ENCODE measurements at places on chromosomes 16 and 17.

DNA sequence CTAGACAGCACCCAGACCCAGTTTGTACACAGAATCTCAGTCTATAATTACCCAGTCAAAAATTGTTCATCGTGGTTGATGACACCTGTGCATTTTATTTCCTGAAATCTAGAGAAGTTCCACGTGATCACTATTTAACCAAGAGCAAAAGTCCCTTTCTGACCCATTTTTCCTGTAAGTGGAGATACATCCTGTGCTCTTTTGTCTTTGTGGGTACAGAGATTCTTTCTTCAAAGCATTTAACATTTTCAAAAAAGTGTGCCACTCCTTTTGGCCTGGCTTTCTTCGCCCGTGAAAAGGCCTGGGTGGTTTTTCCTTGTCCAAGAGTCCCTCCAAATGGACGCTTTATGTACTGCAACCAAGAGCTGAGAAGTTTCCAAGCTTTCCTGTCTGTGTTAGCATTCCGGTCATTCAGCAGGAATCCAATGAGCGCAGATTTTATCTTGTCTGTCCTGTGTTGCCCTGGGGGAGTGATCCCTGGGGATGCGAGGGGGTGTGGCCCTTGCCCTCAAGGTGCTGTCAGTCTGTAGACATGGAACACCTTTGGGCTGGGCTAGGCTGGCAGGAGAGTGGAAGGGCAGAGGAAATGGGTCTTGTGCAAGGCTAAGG is 161.1 kb upstream of the CACNG5 start:
- DNase-seq: no peak

GRCh38 chr17:65711671-65712276 is 150.3 kb upstream of the AXIN2 start:
- DNase-seq: no peak

DNA sequence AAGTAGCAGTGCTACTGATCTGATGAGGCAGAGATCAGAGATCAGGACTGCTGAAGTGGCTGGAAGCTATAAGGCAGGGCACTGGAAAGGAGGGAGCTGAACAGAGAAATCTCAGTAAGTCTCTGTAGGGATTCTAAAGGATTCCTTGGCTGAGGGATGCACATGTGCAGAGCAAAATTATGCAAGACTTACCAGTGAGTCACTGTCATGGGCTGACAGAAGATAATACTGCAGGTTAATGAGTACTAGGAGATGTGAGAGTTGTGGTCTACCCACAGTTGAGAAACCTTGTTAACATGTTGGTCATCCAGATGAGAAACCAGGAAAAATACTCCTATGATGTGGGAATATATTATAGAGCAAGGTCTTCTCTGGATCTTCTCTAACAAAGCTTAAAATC is 378.1 kb downstream of the HAPSTR1 start:
- DNase-seq: no peak

DNA sequence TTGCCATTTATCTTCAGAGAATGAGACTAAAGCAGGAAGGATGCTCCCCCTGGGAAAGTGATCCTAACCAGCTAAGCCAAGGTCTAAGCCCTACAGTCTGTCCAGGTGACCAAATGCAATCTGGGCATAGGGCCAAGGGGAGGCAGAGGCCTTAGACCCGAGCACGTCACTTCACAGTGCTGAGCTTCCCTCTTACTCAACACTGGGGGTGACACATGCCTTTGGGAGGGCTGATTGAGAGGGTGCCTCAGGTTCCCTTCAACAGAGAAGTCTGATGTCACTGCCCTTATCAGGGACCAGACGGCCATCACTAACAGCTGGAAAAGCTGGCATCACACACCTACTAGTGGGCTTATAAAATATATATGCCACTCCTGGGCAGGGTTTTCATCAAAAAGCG is 4.0 kb downstream of the CIAO2B start:
- DNase-seq: no peak

- no peak for DNase-seq
These were observed 41.0 kb downstream of the MRPS23 start for GRCh38 chr17:57808882-57809281.

DNA sequence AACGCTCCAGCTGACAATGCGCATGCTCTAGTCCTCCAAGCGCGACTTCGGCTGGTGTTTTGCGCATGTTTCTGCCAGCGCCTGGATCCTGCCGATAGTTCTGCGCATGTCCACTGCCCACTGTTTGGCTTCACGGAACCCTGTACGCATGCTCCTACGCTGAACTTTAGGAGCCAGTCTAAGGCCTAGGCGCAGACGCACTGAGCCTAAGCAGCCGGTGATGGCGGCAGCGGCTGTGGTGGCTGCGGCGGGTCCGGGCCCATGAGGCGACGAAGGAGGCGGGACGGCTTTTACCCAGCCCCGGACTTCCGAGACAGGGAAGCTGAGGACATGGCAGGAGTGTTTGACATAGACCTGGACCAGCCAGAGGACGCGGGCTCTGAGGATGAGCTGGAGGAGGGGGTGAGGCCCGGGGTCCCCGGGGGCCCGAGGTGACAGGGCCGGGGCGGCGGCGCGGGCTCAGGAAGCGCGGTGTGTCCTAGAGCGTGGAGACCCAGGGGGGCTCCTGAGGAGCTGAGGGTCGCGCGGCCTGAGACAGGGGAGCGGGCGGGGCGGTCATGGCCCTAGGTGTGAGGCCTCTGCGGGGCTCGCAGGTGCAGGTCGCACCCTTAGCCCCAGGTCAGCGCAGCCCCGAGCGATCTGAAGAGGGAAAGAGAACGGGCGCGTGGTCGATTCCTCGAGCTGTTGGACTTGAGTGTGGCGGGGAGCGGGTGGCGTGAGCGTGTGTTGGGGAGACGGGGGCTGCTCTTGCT is at the start of the genes RPS6KB1 and TUBD1:
TSS of gene RPS6KB1 (plus strand) at position 198 of the 752 bp plus-strand sequence. CDS start at position 262, 64 bp downstream.
TSS of gene TUBD1 (minus strand) at position 20 of the 752 bp plus-strand sequence. CDS start 1,941 bp downstream, outside the sequence.
- peak; percentile 96 for DNase-seq

DNA sequence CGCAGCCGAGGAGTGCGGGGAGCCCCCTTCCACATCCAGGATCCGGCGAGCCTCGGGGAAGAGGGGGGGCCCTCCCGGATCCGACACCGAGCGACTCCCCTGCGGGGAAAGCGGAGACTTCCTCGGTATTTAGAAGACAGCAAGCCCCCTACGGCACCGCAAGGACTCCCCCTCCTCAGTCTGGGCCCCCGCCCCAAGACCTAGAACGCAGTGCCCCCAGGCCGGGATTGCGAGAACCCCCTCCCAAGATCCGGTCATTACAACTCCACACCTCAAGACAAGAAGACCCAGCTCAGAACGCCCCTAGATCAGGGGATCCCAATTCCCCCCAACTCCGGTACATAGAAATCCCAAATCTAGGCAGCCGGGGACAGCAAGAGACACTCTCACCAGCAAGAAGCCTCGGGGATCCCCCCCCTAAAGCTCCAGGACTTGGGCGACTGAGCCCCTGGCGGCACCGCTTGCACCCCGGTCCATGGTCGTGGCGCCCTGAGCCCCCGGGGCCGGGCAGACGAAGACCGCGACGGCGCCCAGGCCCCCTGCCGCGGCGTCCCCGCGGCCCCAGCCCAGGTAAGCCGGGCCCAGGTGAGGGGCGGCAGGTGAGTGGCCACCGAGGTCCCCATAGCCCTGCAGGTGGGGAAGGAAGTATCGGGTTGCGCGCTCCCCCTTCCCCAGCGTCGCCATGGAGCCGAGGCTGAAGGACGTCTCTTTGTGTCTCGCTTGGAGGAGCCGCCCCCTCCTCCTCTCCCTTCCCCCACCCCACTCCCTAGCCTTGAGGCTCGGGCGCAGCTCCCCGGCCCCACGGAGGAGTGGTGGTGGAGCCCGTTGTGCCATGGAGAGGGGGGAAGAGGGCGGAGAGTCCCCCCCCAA is 641 bp downstream of the SBK1 start:
- DNase-seq: no peak

GRCh38 chr17:28599311-28600184 is 723 bp upstream of the SPAG5 start:
- peak; percentile 43 for DNase-seq

DNA sequence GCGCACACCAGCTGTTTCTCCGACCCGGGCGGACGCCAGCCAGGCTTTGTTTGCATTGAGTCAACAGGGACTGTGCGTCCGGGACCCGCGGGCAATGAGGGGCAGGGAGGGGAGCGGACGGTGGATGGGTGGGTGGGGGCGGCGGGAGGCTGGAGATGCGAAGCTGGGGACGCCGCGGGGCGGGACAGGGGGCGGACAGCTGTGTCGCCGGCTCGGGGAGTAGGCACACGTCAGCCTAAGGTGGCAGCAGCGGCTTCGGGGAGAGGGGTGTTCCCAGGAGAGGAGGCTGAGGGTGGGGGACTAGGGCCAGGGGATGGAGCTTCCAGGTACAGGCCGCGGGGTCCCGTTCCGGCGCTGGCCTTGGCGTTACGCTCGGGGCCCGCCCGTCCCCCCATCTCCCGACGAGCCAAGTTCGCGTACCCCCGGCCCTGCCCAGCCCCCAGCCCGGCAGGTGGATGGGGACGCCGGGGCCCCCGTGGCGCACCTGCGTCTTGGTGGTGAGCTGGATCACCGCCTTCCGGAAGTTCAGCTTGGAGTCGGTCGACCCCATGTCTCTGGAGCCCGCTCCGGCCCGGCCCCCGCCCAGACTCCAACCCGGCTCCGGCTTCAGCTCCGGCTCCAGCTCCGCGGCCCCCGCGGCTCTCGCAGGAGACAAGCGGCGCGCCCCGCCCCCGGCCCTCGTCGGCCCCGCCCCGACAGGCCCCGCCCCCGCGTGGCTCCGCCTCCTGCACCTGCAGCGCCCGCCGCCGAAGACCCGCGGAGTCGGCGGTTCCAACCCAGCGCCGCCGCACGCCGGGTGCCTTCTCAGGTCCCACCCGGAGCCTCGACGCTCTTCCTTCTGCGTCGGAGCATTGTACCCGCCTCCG is at the start of gene HID1:
TSS of gene HID1 (minus strand) at position 653 of the 866 bp plus-strand sequence. CDS start at position 550, 103 bp downstream.
- DNase-seq: peak; percentile 90
